ENCODE measurements at places on chromosomes 6 and 20.

- DNase-seq: no peak
Observed at GRCh38 chr6:80523531-80523997, 417.1 kb downstream of the BCKDHB start.

DNA sequence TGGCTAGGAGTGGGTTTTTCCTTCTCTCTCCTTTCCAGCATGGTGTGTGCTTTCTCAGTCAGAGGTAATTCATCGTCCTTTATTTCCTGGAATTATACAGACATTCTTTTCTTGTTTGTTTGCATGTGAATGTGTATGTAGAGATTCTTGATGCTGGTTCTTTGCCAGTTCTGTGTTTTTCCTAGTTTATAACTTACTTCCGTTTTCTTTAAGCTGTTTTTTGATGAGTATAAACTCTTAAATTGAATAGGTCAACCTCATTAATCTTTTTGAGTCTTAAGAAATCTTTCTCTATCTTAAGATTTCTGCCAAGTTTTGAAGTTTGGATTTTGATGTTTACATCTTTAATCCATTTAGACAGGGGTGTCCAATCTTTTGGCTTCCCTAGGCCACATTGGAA, 38.7 kb downstream of the IGF2R start:
- no peak for DNase-seq

- no peak for DNase-seq
Observed at GRCh38 chr6:159434410-159434809, 258.6 kb downstream of the SOD2 start.

DNA sequence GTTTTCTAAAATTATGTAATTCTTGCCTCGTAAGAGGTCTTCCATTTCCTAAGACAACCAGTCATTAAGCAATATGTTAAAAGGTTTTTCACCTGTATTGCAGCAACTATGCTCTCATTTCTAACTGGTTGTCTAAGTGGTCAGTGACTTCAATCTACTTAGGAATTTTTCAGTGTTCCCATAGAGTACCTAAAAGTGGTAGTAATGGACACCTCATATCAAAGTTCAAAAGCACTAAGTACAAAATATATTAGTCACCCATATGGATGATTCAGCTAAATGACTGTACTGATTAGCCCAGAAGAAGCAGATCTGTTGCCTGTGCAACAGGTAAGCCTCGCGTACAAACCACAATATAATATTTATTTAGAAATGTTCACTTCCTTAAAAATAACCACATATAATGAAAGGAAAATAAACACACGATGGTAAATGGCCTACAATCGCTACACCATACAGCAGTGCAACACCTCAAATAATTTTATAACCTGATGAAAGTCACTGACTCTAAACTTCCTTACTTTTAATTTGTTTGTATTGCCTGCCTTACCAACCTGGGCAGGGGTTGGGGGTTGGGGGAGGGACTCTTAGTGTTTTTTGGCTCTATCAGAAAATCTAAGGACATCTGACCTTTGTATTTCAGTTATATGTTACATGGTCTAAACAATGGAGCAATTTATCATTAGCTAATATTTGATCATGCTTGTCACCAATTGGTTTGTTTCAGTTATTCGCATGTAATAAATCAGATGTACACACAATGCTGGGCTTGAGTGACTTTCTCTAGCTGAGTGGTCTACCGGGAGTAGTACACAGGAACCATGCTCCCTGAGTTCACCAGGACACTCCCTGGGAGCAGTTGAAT, 105.9 kb downstream of the HIVEP2 start:
- DNase-seq: peak; percentile 51

Measured in GM12865 (cell line).